ENCODE measurements at places on chromosomes 1 and 21.

GRCh38 chr1:169538998-169539871 is 47.0 kb downstream of the F5 start:
- no peak for DNase-seq

DNA sequence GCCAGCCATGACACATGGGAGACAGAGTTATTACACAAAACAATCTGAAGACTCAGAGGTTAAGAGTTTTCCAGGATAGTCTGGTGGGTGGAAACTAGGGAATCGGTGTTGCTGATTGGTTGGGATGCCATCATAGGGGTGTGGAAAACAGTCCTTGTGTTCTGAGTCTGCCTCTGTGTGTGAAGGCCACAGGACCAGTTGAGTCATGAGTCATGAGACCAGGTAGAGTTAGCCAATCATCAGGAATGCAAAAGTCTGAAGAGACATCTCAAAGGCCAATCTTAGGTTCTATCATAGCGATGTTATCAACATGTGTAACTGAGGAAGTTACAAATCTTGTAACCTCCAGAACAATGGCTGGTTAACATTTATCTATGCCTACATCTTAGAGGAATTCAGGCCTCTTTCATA is 49.7 kb upstream of the NEK7 start:
- no peak for DNase-seq

GRCh38 chr21:34523019-34523555 is 11.1 kb upstream of the KCNE1 start:
- DNase-seq: no peak

GRCh38 chr1:93768380-93768863 is 86.8 kb upstream of the BCAR3 start:
- no peak for DNase-seq

DNA sequence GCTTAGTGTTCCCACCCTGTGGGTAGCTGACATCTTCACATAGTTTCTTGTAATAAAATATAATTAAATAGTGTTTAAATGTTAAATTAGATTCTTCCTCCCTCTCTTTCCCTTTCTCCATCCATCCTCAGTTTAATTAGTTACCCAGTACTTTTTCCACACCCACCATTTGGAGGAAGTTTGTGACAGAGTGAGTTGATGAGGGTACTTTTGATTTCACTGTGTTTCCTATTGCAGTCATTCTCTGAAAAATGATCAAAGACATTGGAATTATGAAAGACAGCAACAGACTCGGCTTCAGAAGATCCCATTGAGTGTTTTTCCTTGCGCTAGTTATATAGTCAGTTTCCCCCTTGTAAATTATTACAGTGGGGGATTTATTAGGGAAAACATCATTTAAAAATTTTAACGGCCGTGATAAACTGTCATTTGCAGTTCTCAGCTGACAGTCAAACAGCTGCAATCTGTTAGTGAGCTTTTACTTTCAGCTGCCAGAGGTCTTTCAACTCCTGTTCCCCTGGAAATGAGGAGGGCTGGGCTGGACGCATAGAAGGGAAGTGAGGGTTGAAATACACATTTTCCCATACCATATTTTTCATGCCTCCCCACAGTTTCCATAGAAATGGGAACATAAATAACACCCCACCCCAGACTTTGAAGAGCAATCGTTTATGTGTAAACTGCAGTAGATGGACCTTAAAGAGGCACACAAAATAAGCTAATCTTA is 61.3 kb upstream of the CACYBP start:
- DNase-seq: no peak

GRCh38 chr1:32954168-32954567 is 10.4 kb downstream of the RNF19B start:
- DNase-seq: no peak

DNA sequence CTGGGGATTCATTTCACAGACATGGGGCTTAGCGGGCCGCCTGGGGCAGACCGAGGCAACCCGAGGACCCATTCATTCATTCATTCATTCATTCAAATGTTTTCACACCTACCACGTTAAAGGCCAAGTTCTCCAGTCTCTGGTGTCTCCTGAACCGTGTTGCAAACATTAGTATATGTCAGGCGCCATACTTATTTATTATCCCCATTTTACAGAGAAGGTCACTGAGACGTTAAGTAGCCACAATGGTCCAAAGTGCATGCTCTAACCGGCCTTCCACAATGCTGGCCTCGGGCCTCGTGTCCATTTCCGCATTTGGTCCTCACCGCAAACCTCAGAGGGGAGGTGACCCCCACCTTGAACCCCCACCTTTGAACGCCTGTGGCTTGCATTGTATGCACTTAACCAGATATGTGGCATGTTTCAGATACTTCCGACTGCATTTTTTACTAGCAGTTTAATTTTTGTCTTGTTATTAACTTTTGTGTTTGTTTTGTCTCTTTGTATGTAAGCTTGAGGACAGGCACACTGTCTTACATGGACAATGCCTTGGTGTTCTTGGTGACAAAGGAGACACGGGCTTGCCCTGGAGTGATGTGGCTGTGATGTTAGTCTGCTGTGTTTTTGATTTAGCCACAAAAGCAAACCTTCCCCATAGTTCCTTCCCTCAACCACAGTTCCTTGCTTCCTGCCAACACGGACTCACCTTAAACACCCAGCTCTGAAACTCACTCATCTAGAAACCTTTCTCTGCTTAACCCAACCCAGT is 1.2 kb upstream of the IFFO2 start:
- no peak for DNase-seq

- no peak for DNase-seq
Observed at GRCh38 chr1:30809514-30810263, 52.1 kb upstream of the LAPTM5 start.

GRCh38 chr1:236081546-236082227 is 16.8 kb upstream of the NID1 start:
- DNase-seq: no peak

GRCh38 chr1:19654886-19655717 is 9.6 kb upstream of the HTR6 start:
- no peak for DNase-seq

GRCh38 chr1:27179979-27180378 is 25.1 kb upstream of the SLC9A1 start:
- DNase-seq: no peak

DNA sequence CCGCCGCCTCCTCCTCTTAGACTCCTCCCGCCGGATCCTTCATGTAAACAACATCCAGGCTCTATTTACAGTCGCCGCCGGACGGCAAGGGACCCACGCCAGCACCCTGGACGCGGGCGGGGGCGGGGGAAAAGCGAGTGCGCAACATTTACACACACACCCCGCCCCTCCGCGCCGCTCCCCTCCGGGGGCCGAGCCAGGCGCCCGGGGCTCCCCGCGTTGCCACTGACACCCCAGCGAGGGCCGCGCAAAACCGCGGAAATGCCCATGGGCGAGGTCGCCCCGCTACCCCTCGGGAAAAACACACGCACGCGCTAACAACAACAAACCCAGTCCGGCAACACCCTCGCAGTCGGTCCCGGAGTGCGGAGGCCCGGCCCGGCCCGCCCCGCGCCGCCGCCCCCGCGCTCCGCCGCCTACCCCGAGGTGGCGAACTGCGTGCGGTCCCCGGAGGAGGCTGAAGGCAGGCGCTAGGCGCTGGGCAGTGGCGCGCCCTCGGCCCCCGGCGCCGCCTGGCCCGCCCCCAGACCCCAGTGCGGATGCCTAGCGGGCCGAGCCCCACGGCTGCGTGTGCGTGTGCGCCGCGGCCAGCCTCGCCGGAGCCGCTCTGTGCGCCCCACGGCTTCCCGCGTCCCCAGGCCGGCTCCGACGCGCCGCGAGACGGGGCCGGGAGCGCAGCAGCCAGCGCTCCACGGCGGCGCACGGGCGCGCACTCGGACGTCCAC is 81.1 kb upstream of the AK4 start:
- peak; percentile 68 for DNase-seq

GRCh38 chr1:95096218-95096841 is 20.8 kb upstream of the TLCD4 start:
- no peak for DNase-seq

- no peak for DNase-seq
Observed at GRCh38 chr1:222824641-222825040, 9.8 kb downstream of the DISP1 start.

- no peak for DNase-seq
Observed at GRCh38 chr1:91101328-91101727, 79.5 kb upstream of the ZNF644 start.

GRCh38 chr1:202189001-202189790 is 4.4 kb upstream of the LGR6 start:
- DNase-seq: peak; percentile 47

GRCh38 chr1:21318714-21319159 is 28.5 kb upstream of the ECE1 start:
- no peak for DNase-seq

DNA sequence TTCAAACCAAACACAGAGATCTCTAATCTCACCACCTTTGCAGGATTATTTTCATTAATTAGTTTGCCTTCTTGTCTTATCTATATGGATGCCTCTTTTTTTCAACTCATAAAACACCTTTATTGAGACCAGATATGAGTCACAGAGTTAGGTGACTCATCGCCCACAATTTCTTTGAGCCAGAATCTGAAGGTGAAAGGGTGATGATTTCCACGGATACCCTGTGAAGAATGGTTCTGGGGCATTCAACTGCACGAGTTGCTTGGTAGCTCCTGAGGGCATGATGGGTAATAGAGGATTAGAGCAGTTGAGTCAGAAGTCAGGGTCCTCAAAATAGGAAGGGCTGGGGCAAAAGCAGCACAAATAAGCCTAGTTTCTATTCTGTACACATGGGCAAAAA is 128.2 kb downstream of the TBX19 start:
- peak; percentile 31 for DNase-seq

- no peak for DNase-seq
Observed at GRCh38 chr1:76507376-76507775, 359.9 kb upstream of the ST6GALNAC5 start.

- no peak for DNase-seq
Observed at GRCh38 chr1:93804412-93804811, 74.6 kb downstream of the DNTTIP2 start.

- no peak for DNase-seq
Observed at GRCh38 chr1:76471536-76471935, 395.7 kb upstream of the ST6GALNAC5 start.

DNA sequence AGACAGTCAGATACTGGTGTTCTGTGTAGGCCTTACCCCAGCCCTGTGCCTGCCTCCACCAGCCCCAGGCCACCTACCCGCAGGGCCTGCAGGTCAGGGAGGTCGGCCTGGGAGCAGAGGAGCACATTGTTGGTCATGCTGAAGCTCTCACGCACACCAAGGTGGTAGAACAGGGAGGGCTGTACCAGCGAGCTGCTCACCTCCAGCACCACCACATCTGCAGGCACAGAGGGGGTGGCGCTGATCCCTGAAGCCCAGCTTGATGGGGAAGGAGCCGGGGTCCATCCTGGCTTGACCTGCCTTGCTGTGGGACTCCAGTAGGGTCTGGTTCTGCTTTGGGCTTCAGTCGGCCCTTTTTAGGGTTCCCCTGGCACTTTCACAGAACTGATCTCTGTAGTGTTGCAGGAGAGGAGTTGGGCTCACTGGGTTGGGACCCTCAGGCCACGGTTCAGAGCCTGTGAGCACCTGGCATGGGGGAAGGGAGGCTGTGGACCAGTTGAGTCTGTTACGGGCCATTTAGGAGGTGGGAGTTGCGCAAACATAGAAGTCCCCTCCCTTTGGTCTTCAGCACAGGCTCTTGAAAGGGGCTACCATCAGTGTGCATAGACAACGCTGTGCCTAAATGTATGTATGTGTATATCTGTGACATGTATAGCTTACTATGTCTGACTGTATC is 1.9 kb downstream of the MAP3K6 start:
- DNase-seq: no peak

DNA sequence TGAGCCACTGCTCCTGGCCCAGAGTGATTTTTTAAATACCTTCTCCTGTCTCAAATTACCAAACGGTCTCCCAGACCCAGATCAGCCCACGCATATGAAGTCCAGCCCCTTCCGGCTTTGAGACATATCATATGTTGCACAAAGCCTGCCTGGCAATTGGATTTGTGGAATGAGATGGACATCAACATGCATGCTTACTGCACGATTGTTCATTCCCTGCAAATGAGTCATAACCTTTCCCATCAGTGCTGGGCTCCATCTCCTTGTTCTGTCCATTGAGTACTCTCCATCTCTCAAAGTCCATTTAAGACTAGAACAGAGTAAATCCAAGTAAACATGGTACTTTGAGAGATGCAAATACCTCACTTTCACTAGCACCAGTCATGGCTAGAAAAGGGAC is 612.2 kb upstream of the USP24 start:
- no peak for DNase-seq

- DNase-seq: no peak
Observed at GRCh38 chr1:94236630-94237290, 624 bp downstream of the ARHGAP29 start.

GRCh38 chr1:40742363-40743061 is 41.1 kb upstream of the KCNQ4 start:
- no peak for DNase-seq

GRCh38 chr1:25784575-25785051 is 15.4 kb upstream of the SELENON start:
- DNase-seq: no peak

GRCh38 chr21:37005548-37006485 is 685 bp upstream of the RIPPLY3 start:
- DNase-seq: no peak

DNA sequence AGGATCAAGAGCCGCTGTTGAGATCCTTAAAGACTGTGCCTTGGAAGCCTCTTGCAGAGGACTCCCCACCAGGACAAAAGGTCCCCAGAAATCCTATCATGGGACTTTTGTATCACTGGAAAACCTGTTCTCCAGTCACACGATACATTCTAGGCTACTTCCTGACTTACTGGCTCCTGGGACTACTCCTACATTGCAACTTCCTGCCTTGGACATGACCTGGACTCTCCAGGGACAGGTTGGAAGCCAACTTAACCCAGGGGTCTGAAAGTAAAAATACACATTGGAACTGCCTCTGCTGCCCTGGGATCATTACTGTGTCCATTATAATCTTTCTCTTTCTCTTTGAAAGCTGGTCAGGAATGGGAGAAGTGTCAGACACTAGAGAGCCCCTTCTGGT is 9.9 kb downstream of the PIGV start:
- DNase-seq: no peak

- no peak for DNase-seq
Observed at GRCh38 chr1:152960452-152961044, 9.9 kb upstream of the SPRR4 start.

DNA sequence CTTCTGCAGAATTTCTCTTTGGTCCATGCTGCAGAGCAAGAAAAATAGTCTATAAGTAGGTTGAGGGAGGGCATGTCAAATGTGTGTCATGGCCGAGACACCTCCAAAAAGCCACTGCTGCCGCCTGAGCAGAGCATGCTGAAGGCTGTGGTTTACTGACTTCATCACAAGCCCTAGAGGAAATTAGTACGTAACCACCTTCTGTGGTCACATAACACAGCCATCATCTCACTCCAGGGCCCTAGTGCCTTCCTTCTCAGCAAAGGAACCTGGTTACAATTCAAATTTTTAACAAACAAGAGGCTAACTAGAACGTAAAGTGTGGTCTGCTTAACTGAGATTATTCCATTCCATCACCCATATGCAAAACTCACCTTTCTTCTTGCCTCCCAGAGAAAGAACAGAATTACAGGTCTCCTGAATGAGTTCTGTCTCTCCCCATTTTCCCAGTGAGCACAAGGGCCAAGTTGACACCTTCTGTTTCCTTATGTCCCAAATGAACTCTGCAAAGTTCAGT is at the start of gene PTPN22:
TSS of gene PTPN22 (minus strand) at position 116 of the 517 bp plus-strand sequence.
- peak; percentile 61 for DNase-seq

GRCh38 chr1:33149453-33150190 is 32.2 kb downstream of the TRIM62 start:
- no peak for DNase-seq

Measured in stimulated activated CD8-positive, alpha-beta memory T cell treated with anti-CD3 and anti-CD28 coated beads, Interleukin-12 subunit alpha, Interleukin-12 subunit beta, amount 100 ng/mL, for 4 hours (primary cell).